ENCODE measurements at places on chromosomes 16 and 17.

DNA sequence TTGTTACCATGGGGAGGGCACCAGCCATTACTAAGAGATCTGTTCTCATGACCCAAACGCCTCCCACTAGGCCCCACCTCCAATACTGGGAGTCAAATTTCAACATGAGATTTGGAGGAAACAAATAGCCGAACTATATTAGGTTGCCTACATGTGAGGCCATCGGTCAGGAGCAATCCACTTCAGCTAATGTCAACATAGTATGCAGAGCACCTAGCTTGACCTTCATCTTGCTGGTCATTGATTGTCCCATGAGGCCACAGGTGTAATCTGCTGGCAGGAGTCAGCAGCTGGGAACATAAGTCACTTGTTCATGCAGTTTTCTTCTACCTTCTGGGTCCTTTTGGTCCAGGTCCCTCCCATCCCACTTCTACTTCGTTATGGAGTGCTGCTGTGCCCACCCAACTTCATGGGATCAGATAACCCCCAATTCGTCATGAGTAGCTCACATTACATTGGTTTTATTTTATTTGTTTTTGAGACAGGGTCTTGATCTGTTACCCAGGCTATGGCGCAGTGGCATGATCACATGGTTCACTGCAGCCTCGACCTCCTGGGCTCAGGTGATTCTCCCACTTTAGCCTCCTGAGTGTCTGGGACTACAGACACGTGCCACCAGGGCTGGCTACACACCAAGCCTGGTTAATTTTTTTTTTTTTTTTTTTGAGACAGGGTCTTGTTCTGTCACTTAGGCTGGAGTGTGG lies 5.9 kb upstream of the KPNA2 start:
- no peak for DNase-seq

DNA sequence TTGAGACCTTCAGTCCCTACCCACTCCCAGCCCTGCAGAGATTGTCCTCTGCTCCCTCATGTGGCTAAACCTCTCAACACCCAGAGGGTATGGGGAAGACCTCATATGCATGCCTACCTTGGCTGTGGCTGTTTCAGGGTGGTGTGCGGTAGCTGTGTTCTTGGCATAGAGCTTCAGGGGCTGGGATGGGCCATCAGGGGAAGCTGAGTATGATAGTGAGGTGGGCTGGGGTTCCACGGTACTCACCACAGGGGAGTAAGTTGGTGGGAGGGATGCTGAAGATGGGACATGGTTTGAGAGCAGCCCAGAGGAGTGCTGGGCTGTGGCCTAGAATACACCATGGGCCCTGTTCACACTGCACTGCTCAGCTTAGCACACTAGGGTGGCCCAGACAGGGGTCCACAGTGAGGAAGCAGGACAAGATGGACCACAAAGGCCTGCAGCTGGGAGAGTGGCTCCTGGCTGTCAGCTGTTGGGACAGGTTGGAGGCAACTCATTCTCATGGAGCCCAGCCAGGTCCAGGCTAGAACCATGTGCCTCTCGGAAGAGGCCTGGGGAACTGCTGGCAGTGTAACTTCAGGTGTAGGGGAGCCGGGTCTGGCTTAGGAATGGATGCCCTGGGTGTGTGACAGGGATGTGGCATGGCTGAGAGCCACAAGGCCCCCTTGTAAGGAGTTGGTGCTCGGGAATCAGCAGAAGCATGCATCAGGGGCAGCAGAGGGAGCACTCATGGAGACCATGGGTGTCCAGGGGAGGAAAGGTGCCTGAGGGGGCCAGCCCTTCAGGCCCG lies 3.1 kb downstream of the MFAP4 start:
- no peak for DNase-seq

- peak; percentile 94 for DNase-seq
These were observed 13.2 kb downstream of the IL4R start for GRCh38 chr16:27326738-27327585.

DNA sequence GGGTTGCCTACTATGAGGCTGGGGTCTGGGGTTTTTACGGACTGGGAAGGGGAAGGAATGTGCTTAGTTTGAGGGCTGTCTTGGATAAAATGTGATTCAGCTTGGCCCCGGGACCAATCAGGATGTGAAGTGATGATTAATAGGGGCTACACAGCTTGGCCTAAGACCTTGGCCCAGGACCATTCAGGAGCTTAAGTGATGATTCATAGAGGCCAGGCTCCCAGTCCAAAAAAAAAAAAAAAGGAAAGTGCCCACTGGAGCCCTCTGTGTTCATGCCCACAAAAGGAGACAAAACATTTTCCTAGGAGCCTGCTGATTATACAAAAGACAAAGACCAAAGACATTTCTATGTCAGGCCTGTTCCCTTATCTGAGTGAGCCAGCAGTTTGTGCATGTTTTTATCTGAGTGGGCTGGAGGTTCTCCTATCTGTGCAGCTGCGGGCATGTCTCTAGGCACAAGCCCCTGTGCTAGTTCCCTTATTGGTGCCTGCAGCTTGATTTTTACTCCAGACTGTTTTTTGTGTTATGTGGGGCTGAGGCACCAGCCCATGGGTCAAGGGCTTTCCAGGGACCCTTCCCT lies 898.2 kb upstream of the GOT2 start:
- no peak for DNase-seq

DNA sequence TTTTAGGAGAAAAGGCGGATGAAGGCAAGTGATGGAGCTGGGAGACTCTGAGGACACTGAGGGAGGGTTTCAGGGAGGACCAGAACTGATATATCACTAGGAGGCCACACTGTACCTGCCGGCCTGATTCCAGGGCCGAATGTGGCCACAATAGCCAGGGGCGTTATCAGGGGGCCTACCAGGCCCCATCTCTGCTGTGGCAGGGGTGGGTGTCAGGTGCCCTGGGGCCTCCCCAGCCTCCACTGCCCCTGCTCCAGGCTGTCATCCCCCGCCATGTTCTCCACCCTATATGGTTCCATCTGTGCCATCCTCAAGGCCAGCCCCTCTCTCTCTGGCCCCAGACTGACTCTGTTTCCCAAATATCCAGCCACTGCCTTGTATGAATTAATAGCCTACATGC lies 246.5 kb downstream of the GSG1L start:
- DNase-seq: no peak

DNA sequence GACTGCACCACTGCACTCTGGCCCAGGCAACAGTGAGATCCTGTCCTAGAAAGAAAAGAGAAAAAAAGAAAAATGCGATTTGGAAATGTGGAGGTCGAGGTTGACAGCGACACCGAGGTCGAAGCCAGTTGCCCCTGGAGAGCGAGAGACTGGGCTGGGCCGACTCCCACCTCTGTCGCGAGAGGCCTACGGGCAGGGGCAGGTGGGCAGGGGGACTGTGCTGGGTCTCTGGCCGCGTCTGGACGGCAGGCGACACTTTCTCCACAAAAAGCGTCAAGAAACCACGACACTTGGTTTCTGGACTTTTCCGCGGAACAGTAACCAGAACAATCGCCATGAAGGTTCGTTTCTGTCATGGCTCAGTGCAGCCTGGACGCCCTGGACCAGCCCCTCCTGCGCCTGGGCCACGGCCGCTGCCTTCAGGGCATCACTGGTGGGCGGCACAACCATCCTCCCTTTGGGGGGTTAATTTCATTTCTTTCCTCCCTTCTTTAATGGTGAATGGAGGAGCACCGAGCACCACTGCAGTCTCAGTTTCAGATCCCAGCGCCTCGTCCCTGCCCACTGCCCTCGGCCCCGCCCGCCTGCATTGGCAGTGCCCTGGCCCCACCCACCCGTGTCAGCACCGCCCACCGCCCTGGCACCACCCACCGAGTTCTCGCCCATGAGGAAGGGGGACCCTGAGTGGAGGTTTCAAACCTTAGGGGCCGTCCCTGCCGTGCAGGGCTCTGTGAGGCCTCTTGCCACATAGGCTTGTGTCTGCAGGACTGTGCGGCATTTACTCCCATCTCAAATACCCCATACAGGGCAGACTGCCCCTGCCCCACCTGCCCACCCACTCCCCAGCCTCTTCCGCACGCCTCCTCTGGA lies 18.5 kb upstream of the CDH15 start:
- no peak for DNase-seq

GRCh38 chr17:13636951-13637350 lies 35.2 kb upstream of the HS3ST3A1 start:
- no peak for DNase-seq

DNA sequence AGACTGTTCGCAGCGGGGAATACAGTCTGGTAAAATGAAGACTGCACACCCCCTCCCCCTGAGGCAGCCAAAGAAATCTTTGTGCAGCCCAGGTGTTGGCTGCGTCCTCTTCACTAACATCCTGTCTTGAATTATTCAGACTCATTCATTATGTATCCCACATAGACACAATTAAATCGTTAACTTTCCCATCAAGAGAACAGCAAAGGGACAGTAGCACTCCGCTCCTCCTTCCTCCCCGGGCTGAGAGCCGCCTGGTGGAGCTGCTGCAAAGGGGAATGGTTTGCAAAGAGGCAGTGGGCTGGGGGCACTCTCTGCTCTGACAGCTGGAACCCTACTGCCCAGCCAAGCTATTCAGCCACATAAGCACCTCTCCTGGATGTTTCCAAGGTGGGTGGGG lies 290.0 kb upstream of the SOX9 start:
- DNase-seq: no peak

- no peak for DNase-seq
These were observed 223.4 kb downstream of the HS3ST3A1 start for GRCh38 chr17:13378361-13378760.

DNA sequence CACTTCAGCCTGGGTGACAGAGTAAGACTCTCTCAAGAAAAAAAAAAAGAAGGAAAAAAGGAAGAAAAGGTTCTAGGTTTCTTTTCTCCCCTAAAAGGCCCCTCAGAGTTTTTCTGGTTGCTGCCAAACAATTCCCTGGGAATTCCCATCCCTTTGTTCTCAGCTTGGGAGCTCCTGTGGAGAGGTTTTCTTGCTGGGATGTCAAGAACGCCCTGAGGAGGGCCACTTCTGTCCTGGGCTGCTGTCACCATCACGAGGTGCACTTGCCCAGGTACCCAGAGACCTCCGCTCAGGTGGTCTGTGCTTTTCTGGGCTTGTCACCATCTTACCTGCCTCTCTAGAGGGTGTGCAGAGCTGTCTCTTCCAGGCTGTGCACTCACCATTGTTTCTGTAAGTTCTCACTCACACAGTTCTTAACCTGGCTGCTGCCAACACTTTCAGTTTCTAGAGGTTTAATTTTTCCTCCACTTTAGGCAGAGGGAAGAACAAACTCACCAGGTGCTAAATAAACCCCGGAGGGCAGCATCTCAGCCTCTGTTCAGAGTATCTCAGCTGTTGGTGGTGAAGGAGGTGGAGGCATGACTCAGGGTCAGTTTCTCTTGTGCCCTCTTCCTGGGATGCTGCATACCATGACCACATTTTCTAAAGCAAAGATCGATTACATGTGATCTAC lies 2.4 kb upstream of the COX6A2 start:
- DNase-seq: no peak

- no peak for DNase-seq
These were observed 11.2 kb upstream of the PLEKHG4 start for GRCh38 chr16:67268136-67268579.

DNA sequence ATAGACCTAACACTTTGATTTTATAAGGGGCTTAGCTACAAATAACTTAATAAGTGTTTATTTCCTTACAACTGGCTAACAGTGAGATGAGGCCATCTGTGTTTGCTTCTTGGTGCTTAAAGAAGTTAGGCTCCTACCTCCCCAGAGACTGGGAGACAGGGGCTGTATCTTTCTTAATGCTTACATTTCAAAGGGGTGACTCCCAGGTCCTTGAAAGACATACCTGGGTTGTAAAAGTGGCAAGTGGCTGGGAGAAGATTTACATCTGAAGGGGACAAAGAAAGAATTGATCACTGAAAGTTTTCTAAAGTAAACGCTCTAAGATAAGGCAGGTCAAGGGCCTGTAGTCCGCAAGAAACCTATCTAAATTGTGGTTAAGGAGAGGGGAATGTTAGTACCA lies 196.8 kb downstream of the CNTNAP4 start:
- DNase-seq: no peak

- DNase-seq: no peak
These were observed 48.7 kb downstream of the CPPED1 start for GRCh38 chr16:12754824-12755543.

GRCh38 chr16:85626191-85626981 lies 13.3 kb downstream of the GSE1 start:
- DNase-seq: no peak

GRCh38 chr16:26108836-26109505 lies 417.2 kb downstream of the HS3ST4 start:
- DNase-seq: no peak

GRCh38 chr16:87119168-87119567 lies 198.0 kb downstream of the C16orf95 start:
- no peak for DNase-seq

DNA sequence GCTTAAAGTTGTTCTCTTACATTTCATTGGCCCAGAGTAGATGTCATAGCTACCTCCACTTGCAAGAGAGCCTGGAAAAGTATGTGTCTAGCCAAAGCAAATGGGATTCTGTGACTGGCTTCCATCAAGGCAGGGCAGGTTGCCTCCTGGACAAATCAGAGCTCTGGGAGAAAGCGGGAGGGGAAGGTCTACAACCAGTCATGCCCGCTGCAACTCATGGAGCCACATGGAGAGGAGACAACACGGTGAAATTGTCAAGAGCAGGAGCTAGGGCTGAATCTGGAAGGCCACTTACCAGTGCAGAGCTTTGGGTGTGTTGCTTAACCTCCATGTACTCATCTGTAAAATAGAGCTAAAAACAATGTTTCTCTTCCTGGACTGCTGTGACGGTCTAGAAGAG lies 83.8 kb downstream of the MARF1 start:
- no peak for DNase-seq

- DNase-seq: no peak
These were observed 114.8 kb upstream of the NOL11 start for GRCh38 chr17:67602974-67603373.

- no peak for DNase-seq
These were observed at the start of gene RNF157 for GRCh38 chr17:76240461-76241203. Gene RNF157, minus strand, starts transcription at chr17:76240493. Its CDS starts 253 bp downstream, at chr17:76240240.

DNA sequence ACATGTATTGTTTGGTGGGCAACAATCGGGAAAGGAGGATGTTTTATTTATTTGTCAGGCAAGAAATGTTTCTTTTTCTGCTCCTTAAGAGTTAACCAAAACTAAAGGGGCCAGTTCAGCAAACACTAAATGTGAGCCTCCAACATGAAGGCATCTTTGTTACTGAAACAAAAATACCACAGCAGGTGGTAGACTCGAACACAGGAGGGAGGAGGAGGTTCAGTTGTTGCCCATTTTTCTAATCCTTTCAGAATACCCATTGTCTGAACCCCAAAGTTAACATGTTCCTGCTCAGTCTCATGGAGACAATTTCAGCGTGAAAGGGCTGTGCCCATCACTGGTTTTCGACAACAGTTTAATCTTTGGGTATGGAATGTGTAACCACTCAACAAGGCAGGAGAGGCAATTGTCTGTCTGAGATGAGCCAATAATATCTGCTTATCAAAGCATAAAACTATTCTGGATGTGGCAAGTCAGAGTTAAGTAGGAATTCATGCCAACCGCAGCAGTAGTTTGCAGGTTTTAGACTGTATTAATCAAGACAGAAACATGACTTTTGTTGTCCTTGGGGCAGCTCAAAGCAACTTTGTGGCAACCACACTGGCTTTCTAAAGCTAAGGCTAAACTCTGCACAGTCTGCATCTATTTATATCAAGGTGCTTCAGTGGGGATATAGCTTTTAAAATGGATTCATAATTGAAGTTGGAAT lies 211.7 kb downstream of the FTO start:
- no peak for DNase-seq

- no peak for DNase-seq
These were observed 13.0 kb downstream of the NLRP1 start for GRCh38 chr17:5571281-5571680.

- no peak for DNase-seq
These were observed 14.9 kb upstream of the CBFA2T3 start for GRCh38 chr16:88991813-88992350.

Measured in smooth muscle cell of the brain vasculature (primary cell).